ENCODE measurements at places on chromosomes 4 and X. TPM values are rescaled to one million over a fixed set of nuclear protein-coding genes. Genes with fewer than 3 reads are reported as not detected.
A peak's percentile ranks its signal among the peaks of the same experiment; 100 is the strongest.

The TMEM35A gene
- 40.6 TPM for total RNA-seq

The KLB gene
- total RNA-seq = 0.92 TPM

GRCh38 chr4:13547485-13548041 is 3.3 kb upstream of the NKX3-2 start:
- no peak for DNase-seq

- no peak for DNase-seq
Measured at GRCh38 chr4:105415281-105415744, 58.5 kb downstream of the PPA2 start.

GRCh38 chr4:117664706-117665444 is 369.4 kb upstream of the NDST3 start:
- no peak for DNase-seq

DNA sequence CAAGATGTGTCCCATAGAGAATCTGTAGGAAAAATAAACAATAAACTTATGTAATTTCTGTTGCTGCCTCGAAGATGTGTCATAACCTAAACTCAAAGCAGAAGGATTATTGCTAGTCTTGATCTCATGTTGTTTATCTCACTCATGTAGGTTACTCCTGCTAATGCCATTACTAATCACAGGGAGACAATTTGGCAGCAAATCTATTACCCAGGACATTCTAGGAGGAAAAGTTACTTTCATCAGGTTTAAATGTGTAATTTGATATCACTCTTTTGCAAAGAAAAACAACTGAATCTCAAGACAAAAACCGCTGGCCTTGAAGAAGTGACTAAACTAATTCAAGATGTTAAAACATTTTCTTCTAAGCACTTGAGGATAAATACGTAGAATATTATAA is 34.0 kb downstream of the LDOC1 start:
- DNase-seq = no peak

The LARP1B gene
- total RNA-seq = 30.2 TPM

- DNase-seq = no peak
Measured at GRCh38 chrX:121102101-121102500, 54.7 kb downstream of the GLUD2 start.

The WNK3 gene
- 2.0 TPM for total RNA-seq

DNA sequence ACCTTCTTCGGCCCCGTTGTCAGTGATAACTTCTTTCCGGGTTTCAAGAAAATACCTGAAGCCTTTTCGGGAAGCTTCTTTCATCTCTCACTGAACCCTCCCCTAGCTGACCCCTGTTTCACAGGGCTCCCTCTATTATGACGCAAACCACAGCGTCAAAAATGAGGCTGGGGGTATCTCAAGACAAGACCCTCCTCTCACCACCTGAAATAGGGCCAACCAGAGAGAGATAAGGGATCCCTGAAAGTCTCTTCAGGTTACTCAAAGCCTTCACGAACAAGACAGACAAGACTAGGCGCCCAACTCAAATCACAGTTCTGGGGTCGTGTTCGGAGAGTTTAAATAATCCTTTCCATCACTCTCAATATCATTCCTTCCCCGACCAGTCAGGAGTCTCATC is 1.2 kb downstream of the PHF8 start:
- DNase-seq = no peak

The HS3ST1 gene
- total RNA-seq = 5.5 TPM

The FRAS1 gene
- total RNA-seq = 1.2 TPM

DNA sequence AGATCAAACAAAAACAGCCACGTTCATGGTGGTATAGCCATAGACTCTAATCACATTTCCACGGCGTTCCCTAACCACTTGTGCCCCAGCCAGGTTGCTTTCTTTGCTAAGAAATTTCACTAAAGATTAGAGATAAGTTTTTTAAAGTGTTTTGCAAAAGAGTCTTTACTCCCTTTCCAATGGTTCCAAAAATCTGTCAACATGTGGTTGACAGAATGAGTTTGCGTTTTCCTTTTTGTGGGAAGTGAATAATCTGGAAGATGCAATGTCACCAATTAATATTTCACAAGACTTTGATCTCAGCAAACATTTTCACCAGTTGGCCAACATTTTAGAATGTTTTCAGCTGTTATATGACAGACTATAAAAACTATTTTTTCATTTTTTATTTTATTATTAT is 35.3 kb downstream of the CXCL1 start:
- DNase-seq = no peak

The ZDHHC15 gene
- 0.48 TPM for total RNA-seq

GRCh38 chr4:168383510-168383909 is 65.0 kb upstream of the DDX60 start:
- no peak for DNase-seq

The CHIC1 gene
- 15.3 TPM for total RNA-seq

The KLHL4 gene
- 0.58 TPM for total RNA-seq

GRCh38 chr4:155759372-155760252 is 791 bp downstream of the GUCY1B1 start:
- peak; percentile 40 for DNase-seq

The FREM3 gene
- total RNA-seq = not detected

DNA sequence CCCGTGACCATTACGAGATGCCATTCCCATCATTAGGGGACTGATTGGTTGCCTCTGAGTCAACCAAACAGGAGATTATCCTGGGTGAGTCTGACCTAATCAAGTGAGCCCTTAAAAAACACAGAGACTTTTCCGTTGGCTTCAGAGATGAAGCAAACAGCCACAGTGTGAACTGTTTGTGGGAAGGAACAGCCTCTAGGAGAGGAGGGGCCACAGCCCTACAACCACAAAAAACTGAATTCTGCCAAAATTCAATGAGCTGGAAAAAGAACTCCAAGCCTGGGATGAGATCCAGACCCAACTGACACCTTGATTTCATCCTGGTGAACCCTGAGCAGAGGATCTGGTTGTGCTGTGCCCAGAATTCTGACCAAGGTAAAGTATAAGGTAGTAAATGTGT is 31.3 kb upstream of the TBL1X start:
- DNase-seq = no peak

- no peak for DNase-seq
Measured at GRCh38 chr4:128256539-128256938, 31.1 kb downstream of the PGRMC2 start.
